Natural killer cell treated with Interleukin-12 subunit alpha and Interleukin-12 subunit beta and Interleukin-15 and Interleukin-18, amount 100 ng/mL, for 72 hours (primary cell): ENCODE measurements at places on chromosomes 2 and 18. TPM values are rescaled to one million over a fixed set of nuclear protein-coding genes. Genes with fewer than 3 reads are reported as not detected.

The CHPF gene
- 57.5 TPM for total RNA-seq

The SNED1 gene
- total RNA-seq = 0.14 TPM

The ERICH2 gene
- not detected for total RNA-seq

- DNase-seq = no peak
Measured at GRCh38 chr2:120539937-120540718, 194.2 kb downstream of the INHBB start.

- DNase-seq = no peak
Measured at GRCh38 chr18:13232086-13232917, 13.7 kb downstream of the LDLRAD4 start.

- no peak for DNase-seq
Measured at GRCh38 chr2:134455426-134455825, 201.6 kb downstream of the MGAT5 start.
